ENCODE measurements at places on chromosomes 1 and 21.

GRCh38 chr21:17270229-17270628, 242.6 kb upstream of the CXADR start:
- peak; percentile 46 for DNase-seq

GRCh38 chr1:40140211-40140973, 20.8 kb upstream of the RLF start:
- DNase-seq: peak; percentile 44

- DNase-seq: no peak
These were observed 170.4 kb downstream of the VAV3 start for GRCh38 chr1:107794571-107794970.

GRCh38 chr1:30253807-30254440, 469.5 kb downstream of the MATN1 start:
- no peak for DNase-seq

- peak; percentile 32 for DNase-seq
These were observed 17.9 kb upstream of the HSPG2 start for GRCh38 chr1:21955058-21955457.

DNA sequence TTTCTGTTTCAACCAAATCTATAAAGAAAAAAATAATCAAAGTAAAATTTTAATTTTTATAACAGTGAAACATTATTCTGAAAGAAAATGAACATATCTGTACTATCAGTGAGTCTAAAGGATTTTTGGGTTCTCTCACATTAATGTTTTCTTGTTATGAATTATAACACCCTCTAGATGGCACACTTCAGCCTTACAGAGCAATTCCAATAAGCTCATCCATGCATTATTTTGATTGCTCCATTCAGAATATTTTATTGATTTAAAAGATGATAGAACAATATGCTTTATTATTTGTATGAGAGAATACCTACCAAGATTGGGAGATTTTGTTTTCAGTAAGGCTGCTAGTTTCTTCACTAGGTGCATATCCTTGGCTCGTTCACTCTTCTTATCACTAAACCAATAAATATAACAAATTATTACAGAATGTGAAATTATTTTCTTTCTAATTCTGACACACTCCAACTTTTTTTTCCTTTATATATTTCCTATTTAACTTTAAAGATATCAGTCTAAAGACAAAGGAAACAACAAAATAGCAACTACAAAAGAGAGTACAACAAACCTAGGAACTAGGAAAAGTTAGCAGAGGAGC, 82.4 kb downstream of the RAB3GAP2 start:
- no peak for DNase-seq

DNA sequence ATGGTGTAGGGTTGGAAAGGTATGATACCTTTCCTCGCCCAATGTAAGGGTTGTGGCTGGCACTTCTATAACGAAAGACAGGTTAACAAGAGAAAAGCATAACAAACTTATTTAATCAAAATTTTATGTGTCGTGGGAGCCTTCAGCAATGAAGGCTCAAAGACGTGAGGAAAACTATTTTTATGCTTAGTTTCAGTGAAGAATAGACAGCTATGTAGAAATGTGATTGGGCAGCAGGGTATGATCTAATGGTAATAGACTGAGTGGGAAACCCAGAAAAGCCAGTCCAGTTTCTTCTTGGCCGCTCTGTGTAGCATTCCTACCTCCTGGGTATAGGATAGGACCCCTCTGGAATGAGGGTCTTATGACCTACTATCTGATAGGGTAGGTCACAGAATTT, 464.7 kb downstream of the ADGRL2 start:
- DNase-seq: no peak

- DNase-seq: peak; percentile 18
These were observed 40.5 kb upstream of the ITPKB start for GRCh38 chr1:226779561-226779960.

DNA sequence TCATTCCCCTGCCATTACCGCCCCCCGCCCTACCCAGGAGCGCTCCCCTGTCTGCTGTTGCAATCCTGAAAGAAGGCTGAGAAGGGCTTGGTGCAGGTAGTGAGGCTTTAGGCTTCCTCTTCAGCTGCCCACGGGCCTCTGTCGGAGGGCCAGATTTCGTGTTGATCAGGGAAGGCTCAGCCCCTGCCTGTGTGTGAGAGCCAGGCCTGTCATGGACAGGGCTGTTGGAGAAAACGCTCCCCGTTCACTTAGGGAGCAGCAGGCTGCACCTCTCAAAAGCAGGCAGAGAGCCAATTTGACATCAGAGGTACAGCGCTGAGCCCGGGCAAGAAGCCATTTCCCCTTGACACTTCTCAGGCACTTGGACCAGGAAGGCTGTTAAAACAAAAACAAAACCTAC, 19.0 kb downstream of the TEX35 start:
- DNase-seq: no peak

- peak; percentile 36 for DNase-seq
These were observed 145.2 kb downstream of the TNR start for GRCh38 chr1:175597969-175598765.

GRCh38 chr1:152725261-152725660, 17.3 kb downstream of the LCE4A start:
- DNase-seq: no peak

DNA sequence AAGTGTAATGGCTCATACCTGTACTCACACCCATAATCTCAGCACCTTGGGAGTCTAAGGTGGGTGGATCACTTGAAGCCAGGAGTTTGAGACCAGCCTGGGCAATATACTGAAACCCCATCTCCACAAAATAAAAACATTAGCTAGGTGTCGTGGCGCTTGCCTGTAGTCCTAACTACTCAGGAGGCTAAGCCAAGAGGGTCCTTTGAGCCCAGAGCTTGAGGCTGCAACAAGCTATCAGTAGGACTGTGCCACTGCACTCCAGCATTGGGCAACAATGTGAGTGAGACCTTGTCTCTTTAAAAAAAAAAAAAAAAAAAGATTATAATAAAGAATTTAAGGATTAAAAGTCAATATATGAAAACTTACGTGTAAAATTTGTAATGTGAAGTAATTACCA, 11.7 kb downstream of the BPNT1 start:
- no peak for DNase-seq

DNA sequence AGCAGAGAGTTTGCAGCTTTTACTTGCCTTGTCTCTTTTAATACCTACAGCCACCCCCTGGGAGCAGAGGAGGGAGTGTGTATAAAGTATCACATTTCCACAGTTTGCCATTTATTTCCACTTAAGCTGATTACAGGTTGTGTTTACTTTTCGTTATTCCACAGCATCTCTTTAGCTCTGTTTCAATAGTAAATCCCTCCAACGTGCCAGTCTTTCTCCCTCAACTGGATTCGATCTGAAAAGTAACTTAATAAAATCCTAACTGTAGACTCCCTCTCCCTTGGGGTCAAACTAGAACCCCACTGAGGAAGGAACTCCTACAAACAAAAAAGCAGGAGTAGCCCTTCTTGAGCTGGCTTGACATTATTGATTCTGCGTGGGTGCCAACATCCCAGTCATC, 3.1 kb upstream of the FCGR2A start:
- no peak for DNase-seq

Measured in osteoblast (primary cell).